AML-193 (cell line): ENCODE measurements at places on chromosomes 2 and 18.

DNA sequence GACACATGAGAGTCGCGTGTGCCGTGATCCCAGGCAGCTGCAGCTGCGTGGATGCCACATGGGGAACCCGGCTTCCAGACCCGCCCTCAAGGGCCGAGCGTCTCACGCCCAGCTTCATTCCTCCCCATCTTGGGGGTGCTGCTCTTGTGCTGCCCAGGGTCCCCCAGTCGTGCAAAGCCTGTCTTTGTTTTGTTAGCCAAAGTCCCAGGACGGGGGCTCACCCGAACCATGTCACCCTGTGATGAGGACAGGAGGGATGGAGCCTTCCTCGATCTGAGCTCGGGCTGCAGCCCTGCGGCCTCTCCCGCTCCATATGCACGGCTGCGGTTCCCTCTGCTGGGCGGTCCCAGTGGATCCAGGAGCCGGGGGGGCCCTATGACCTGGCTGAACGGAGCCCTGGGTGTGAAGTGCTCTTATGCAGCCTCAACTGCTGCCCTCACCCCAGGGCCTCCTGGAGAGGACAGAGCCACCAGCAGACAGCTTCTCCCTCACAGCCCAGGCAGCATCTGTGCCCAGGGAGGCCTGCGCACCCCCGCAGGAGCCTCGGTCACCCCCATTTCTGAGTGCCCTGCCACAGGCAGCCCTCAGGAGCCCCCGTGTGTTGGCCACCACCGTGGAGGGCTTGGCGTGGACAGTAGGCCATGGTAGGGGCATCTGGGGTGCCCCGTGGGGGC is 99.0 kb upstream of the CTDP1 start:
- DNase-seq: no peak

- no peak for DNase-seq
Observed at GRCh38 chr18:31065036-31065773, 22.7 kb upstream of the DSC3 start.

GRCh38 chr2:62589691-62590356 is 83.8 kb upstream of the TMEM17 start:
- no peak for DNase-seq

DNA sequence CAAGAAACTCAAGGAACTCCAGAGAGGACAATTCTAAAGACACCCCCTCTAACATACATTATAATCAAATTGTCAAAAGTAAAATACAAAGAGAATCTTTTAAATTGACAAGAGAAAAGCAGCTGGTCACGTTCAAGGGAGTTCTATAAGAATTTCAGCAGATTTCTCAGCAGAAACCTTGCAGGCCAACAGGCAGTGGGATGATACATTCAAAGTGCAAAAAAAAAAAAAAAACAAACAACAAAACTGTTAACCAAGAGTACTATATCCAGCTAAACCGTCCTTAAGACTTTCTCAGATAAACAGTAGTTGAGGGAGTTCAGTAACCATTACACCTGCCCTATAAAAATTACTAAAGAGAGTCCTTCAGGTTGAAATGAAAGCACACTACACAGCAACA is 33.9 kb downstream of the CCDC138 start:
- no peak for DNase-seq

- DNase-seq: no peak
Observed at GRCh38 chr2:105744909-105745853, at the start of gene NCK2. Gene NCK2 (plus strand): TSS chr2:105744912. CDS start chr2:105855064, 110,152 bp downstream.
